Activated T-helper 1 cell treated with Interleukin-2 at 50 U/mL for 16 hours (primary cell): ENCODE measurements at places on chromosomes 3 and 15.

DNA sequence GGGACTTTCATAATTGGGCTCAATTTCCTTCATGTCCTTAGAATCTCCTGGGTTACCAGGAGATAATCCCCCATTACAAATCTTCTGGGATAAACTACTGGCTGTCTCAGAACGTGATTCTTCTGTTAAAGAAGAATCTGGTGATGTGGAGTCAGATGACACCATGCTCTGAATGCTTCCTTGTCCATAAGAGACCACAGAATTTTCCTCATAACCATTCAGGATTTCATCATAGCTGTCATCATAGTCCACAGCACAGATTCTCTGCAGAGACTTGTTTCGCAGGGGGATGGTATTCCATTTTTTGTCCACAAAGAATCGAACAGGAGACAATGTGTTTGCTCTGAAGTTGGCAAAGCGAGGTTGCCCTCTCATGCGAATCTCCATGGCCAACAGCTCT is 109.8 kb upstream of the TSPAN3 start:
- no peak for DNase-seq

- DNase-seq: no peak
Observed at GRCh38 chr3:59483191-59483590, 433.4 kb upstream of the CFAP20DC start.

DNA sequence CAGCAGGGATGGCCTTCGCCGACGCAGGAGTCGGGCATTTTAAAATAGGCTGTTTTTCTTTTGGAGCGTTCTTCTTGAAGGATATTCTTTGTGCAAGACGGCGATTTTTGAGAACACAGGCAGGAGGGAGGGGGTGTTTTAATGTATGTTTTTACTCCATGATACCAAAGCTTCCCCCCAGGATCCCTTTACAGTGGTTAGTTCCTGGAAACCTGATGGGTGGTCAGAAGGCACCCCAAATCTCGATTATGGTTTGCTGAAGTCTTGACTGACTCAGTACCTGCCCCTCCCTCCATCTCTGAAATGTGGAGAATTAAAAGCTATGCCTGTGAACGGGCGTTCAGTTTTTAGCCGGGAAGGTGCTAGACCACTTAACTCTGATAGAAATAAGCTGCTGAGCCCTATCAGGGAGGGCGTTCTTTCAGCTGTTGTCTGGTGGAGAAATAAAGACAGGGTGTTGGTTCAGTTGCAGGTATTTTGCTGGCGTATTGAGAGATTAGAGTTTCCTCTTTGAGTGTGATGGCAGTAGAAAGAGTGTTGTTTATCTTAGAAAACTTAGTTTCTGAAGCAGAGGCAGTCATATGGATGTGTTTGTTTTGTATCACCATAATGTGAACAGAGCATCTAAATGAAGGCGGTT is 3.4 kb downstream of the IGF1R start:
- no peak for DNase-seq

GRCh38 chr3:147139341-147139740 is 267.0 kb downstream of the ZIC4 start:
- DNase-seq: no peak

DNA sequence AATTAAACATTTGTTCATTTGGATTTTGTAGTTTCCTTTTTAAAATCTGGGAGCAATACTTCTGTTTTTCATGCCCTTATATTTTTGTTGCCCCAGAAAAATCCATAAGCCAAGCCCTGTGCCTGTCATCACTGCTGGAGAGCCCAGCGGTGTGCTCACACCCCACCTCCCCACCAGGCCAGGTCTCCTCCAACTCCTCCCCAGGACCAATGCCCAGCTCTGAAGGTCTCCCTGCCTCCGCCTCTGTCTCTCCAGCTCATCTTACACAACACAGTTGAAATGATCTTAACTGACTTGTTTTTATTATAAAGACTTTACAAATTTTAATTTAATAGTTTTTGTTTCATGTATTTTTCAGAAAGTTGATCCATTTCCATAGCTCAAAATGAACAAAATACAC is 66.4 kb downstream of the RHCG start:
- DNase-seq: no peak

DNA sequence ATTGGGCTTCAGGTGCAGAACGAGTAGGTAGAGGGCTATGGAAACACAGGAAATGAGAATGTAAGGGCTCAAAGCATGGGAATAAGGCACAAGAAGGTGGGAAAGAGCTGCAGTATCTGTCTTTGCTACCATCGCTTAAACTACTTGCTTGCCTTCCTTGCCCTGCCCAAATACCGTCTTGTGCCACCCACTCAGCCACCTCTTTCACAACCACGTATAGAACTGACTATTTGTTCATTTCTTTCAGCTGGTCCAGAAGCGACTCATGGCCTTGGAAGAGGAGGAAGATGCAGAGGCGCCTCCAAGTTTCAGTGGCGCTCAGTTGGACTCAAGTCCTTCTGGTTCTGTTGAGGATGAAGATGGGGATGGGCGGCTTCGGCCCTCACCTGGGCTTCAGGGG is 11.8 kb downstream of the LPCAT4 start:
- no peak for DNase-seq

DNA sequence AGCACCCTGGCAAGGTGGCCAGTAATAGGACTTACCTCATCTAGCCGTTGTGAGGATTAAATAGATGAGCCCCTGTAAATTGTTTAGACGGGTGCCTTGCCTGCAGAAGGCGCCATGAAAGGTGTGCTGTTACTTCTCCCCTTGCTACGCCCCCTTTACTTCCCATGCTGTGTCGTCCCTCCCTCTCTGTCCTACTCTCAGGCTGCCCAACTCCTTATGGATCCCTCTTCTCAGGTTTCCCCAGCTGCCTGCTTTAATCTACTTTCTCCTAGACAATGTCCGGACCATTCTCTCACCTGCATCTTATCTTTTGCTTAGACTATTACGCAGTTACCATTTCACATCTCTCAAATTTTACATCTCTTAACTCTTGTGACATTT is 1.7 kb upstream of the FBXW12 start:
- no peak for DNase-seq

DNA sequence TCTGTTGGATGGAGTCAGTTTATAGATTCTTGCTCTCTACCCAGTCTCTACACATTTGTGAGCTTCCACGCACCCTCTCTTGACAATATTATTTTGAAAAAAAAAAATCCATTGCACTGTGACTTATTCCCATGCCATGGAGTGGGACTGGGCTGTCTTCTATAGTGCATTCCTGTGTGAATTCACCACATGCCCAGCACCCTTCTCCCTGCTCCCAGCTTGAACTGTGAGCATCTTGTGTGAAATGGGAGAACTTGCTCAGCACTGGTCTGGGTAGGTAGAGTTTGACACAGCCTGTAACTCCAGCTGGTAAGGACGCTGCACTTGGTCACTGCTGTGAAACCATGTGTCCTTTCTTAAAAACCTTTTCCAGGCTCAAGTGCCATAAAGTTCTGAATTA is 91.9 kb downstream of the ARNT2 start:
- DNase-seq: no peak

GRCh38 chr15:99437315-99438223 is 128.2 kb upstream of the MEF2A start:
- no peak for DNase-seq

GRCh38 chr3:7270731-7271130 is 409.8 kb downstream of the GRM7 start:
- DNase-seq: no peak

DNA sequence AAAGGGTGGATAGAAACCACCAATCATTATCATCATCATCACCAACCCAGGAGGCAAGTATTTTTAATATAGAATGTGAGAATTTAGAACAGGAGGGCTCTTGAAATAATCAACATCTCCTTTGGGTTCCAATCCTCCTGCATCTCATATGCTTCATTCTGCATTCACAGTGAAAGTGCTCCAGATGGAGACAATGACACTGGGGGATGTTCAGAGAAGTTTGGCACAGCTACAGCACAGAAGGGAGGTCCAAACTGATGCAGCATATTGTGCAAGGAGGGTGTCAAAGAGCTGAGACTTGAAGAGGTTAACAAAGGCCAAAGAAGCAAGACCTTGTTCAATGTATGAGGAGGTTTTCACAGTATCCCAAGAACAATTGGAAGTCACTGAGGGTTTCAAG is 767.1 kb downstream of the NTRK3 start:
- DNase-seq: no peak

- DNase-seq: peak; percentile 39
Observed at GRCh38 chr15:28885630-28886430, at the start of gene APBA2. Gene APBA2, plus strand, starts transcription at chr15:28885974. Its CDS starts 167,911 bp downstream, at chr15:29053885.

- no peak for DNase-seq
Observed at GRCh38 chr3:36957862-36958686, 13.2 kb upstream of the TRANK1 start.

DNA sequence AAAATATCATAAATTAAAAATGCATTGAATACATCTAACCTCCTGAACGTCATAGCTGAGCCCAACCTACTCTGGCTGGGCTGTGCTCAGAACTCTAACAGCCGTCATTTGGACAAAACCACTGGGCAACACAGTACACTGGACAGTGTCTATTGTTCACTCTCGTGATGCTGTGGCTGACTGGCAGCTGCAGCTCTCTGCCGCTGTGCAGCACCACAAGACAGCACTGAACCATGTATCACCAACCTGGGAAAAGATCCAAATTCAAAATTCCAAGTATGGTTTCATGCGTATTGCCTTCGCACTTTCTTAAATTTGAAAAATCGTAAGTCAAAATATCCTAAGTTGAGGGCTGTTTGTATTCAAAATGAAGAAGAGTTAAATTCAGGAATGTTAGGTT is 145.1 kb upstream of the CNTN4 start:
- no peak for DNase-seq

DNA sequence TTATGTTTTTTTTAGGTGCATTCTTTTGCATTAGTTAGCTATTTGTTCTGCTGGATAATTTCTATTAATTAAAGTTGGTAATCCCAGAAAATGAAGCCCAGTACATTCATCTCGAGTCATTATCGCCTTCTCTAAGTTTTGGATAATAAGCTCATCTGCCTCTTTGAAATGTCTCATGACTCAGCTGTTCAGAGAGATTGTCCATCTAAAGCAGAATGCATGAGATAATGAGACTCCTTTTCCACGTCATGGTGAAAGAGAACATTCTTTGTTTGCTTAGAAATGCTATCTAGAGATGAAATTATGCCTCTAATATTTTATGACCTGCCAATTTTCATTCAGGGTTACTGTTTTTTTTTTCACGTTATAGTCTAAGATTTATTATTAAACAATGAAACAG is 374.7 kb upstream of the GOLIM4 start:
- DNase-seq: no peak

- DNase-seq: no peak
Observed at GRCh38 chr3:10596746-10597448, 91.5 kb upstream of the ATP2B2 start.

- no peak for DNase-seq
Observed at GRCh38 chr3:198109883-198110282, 149.9 kb downstream of the LMLN start.

GRCh38 chr15:52113708-52114107 is 1.1 kb upstream of the BCL2L10 start:
- no peak for DNase-seq

- no peak for DNase-seq
Observed at GRCh38 chr3:62632510-62633294, 242.5 kb downstream of the CADPS start.

DNA sequence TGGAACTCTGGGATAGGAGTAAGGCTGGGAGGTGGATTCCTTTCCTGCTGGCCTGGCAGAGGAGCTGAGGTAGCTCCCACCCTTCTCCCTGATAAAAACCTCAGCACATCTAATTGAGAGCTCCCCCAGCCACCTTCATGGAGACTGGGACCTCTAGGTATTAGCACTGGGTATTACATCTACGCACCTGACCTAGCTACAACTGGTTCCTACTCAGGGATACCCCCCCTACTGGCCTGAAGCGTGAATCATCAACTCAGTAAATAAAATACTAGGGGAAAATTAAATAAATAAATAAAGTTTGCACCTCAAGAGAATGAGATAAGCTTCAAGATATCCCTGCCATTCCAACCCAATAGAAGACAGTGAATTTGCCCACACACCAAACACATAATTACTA is 140.4 kb downstream of the NEK10 start:
- no peak for DNase-seq

DNA sequence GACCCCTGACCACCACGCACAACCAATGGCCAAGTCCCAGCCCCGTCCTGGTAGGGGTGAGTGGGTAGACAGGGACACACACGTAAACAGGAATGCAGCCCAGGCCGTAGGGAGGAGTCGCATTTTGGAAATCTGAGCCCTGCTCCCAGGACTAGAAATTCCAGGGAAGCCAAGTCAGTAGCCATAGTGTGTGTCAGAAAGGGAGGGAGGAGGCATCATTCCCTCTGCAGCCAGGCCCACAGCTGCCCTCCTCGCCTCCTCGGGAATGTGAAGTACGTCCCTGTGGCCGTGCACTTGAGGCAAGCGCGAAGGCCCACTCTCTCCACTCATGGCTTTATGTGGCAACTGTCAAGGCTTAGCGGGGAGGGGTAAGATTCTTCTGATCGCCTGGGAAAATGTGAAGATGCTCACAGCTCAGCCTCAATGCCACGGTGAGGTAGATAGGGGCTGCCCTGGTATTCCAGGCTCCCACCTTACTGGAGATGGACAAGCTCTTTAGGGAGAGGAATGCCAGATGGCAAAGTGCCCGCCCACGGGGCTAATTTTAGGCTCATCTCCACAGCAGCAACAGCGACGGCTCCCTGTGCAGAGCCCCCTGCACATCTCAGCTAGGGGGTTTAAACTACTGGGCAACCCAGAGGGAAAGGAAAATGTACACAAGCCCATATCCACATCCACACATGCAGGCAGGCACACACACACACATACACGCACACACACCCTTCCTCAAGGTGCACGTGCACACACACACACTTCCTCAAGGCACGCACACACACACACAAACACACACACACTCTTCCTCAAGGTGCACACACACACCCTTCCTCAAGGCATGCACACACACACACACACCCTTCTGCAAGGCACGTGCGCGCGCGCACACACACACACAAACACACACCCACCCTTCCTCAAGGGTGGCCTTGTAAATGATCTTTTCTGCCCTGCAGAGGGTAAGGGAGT is 65.5 kb downstream of the ADCY5 start:
- DNase-seq: no peak

DNA sequence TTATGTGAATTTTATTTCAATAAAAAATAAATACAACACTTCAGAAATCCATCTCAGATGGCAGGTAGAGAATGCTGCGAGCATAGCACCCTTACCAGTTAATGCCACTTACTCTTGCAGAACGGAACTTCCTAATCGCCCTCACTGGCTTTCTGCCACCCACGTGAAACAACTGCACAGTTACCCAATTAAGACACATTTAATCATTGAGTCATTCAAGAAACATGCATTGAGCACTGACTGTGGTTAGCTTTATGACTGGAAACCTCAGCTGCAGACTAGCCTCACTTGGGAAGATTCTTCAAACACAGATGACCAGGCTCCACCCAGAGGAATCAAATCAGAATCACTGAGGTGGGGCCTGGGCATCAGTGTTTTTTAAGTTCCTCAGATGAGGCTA is 5.6 kb upstream of the MFGE8 start:
- DNase-seq: no peak

DNA sequence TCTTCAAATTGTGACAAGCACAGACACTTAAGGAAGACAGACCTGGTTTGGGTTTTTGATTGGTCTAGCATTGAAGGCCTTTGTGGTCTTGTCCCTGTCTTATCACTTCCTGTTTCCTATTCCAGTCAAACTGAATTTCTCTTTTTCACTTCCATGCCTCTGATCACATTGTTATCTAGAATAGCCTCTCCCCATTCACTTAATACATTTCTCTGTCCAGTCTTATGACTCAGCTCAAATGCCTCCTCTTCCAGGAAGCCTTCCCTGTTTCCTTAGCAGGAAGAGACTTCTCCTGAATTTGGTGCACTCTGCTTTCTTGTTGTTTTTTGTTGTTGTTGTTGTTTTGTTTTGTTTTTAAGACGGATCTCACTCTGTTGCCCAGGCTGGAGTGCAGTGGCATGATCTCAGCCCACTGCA is 45.5 kb downstream of the LIMD1 start:
- no peak for DNase-seq
